Fibroblast of skin of left quadriceps (primary cell): ENCODE measurements at places on chromosomes 5 and 9.

DNA sequence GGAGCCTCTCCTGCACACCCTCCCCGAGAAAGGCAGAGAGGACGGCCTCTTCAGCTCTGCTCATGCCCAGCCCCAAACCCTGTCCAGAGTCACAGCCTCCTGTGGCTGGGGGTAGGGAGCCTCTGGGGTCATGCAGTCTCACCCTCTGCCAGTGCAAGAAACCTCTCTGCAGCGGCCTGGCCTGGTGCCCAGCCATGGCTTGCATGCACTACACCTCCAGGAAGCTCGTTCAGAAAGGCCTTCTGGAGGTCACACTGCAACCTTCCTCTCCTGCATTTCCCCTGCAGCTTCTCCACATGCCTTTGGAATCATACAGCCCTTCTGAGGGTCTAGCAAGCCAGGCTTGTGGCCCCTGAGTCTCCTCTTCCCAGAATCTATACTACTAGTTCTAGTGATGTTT is 17.9 kb downstream of the CSF1R start:
- no peak for DNase-seq

DNA sequence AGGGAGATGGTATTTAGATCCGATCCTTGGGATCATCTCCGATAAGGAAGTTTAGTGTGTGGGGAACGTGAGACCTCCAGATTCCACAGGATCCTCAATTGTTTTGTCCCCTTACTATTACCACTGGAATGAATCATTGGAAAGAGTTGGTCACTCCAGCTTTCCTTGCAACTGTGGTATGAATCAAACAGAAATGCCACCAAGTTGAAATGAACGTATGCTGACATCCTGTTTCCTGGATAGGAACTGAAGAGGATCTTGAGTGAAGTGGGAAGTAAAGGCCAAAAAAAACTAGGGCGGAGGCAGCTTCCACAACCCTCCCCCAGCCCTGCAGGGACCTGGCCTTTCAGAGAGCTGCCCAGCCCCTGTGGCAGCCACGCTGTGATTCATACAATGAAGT is 23.9 kb downstream of the IRX1 start:
- DNase-seq = no peak

- no peak for DNase-seq
Observed at GRCh38 chr5:158099571-158100105, 240.7 kb upstream of the CLINT1 start.

- DNase-seq = no peak
Observed at GRCh38 chr5:886716-887325, 5.8 kb downstream of the BRD9 start.

GRCh38 chr9:69548681-69549080 is 123.5 kb downstream of the APBA1 start:
- DNase-seq = no peak

- no peak for DNase-seq
Observed at GRCh38 chr9:75096796-75097195, 8.5 kb downstream of the OSTF1 start.

DNA sequence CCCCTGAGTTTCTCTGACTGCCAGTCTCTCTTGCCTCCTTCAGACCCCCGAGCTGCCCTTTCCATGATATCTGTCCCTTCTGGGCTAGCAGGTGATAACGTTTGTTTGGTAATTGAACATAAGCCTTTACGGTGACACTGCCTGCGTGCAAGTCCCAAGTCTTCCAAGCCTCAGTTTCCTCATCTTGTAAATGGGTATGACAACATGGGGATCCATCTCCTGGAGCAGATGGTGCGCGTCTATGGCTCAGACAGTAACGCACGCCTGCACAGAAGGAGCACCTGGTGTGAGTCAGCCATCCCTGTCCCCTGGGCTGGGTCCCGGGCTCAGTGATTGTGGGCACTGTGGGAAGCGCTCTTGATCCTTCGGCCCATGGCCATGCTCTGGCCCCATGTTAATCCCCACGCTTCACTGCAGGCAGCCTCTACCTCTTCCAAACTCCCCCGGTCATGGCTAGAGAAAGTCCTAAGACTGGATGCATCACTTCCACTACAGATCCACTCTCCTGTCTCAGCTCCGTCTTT is 85.8 kb downstream of the DAP start:
- no peak for DNase-seq

DNA sequence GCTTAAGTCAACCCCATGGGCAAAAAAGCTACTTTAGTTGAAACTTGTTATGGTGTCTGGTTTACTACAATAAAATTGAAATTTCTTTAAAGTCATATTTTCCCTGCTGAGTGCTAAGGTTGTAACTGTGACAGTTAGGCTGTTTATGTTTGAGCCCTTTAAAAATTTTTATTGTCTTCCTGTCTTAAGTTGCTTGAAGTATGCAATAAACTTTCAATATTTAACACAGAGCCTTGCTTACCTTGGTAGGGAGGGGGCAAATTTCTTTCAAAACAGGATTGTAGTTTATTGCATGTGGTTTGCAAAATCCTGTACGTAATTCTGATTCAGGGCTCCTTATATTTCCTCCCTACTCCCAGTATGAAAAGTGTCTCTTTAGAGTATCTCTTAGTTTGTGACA is 465.5 kb upstream of the ACTBL2 start:
- no peak for DNase-seq

DNA sequence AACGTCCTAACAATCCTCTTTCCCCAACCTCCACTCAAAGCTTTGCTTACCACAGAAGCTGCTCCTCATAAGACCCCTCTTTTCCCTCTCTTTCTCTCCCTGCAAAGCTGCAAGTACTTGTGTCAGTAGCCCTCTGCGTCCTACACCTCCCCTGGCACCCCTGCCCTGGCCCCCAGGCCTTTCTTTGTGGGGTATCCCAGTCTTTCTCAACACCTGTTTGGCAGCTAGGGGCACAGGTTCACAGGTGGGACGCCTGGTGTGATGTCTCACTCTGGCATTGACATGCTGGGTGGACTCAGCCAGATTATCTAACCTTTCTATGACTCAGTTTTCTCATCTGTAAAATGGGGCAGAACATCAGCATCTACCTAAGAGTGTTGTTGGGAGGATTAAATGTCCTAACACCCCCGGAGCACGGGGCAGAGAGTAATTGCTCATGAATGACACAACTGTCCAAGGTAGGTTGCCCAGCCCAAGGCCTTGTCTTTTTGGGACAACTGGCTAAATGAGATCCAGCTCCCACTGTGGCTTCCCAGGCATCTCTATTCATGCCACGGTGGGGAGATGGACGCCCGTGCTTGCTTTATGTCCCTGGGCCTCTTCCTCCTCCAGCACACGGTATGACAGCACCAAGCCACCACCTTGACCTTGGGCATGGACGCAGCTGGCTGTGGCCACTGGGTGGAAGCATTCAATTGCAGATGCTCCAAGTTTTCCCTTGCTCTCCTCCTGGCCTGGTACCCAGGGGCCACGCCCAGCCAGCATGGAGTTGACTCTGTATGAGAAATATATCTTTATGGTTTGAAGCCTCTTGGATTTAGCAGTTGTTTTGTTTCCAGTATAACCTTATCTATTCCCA is 190.4 kb downstream of the RGS3 start:
- DNase-seq = no peak

DNA sequence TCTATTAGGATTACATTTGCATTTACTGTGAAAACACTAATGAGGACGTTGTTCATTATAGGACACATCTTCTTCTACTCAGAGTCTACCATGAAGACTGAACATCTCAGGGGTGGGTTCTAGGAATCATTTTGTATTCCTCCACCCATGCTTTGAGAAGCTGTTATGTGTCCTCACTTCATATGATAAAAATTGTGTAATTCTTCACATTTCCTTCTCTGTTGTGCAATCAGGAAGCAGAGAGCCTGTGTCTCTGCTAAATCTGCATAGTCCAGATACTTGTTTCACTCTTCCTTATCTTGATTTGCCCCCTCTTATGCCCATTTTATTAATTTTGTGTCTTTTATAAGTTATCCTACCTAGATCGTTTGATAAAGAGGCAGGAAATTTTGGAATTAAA is 97.8 kb upstream of the IQGAP2 start:
- DNase-seq = no peak

DNA sequence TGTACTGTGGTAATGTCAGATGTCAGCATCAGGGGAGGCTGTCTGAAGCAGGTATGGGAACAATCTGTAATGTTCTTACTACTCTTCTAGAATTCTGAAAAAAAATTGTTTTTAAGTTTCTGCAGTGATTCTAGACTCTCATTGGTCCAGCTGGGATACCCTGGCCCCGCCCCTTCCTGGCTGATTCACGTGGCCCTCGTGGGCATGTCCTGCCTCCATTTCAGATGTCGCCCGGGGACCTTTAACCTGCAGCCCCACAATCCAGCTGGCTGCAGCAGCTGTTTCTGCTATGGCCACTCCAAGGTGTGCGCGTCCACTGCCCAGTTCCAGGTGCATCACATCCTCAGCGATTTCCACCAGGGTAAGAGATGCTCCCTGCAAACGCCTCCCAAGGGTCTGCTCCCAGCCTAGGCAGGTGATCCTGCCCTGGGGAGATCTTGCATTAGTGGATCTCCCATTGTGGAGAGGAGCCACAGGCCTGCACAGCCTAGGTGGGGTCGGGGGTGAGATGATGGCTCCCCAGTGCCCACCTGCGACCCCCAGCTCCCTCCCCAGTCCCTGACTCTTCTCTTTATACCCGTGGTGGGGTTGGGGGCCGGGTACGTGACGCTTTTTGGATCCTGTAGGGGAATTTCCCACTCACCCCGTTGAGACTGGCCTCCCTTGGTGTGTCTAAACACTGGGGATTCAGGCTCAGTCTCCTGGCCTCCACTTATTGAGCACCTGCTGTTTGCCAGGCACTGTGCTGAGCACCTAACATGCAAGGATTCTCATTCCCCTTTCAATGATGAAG is 36.5 kb downstream of the LAMC3 start:
- no peak for DNase-seq
